ENCODE measurements at places on chromosomes 2 and 18.

DNA sequence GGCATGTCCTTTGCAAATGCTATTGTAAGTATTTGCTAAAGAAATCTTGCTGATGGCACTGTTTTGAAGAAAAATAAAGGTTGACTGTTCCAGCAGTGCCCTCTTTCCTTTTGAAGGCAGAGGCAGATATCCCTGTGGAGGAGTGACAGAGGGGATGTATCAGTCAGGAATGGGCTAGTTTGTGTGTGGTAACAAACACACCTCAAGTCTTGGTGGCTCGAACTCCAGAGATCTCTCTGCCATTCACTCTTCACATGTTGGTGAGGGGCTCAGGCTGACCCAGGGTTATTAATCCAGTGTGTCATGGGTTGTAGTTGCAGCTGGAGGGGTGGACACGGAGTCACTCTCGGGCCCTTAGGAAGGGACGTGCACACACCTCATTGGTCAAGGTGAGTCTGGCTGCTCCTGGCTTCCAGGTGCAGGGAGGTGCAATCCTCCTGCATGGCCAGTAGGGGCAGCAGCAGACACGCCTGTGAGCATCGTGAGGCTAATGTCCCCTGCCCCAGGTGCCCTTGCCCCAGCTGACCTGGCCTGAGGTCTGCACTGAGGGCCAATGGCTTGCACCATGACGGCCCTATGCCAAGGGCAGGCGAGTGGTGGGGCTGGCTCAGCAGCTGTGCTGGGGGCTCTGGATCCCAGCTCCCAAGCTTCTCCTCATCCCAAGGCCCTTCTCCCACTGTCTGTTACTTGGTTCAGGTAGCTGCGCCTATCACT, 146.5 kb downstream of the ASB1 start:
- DNase-seq = no peak

DNA sequence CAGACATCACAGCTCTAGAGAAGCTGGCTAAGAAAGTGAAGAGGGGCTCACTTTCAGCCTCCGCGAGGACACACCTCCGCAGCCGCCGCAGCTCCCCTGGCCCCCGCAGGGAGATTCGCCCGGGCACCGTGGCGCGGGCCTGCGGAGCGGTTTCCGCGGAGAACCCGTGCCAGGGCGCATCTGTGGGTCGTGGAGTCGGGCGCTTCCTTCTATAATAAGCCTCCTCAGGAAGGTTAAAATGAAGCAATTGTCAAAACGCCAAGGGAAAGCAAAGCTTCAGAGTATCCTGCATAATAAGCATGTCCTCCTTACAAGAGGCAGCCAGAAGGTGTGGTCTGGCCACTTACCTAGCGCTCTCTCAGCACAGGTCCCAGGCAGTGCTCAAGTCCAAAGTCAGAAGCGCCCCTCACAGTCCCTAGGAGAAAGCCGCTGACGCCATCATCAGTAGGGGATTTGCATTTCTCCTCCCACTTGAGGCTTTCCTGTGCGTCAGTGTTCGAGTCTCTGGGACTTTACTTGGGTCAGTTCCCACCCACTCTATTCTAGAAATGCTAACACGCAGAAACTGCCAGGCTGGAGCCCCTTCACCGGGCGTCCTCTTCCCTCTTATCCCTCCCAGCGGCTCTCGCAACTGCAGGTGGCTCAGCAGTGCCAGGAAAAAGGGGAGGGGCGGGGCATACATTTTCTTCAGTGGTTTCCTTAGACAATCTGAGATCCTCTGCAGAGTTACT, at the start of gene STAT4:
Gene STAT4 (minus strand): TSS at position 395 of the 731 bp plus-strand sequence. CDS start 2,791 bp downstream, outside the sequence.
- DNase-seq = peak; percentile 93

DNA sequence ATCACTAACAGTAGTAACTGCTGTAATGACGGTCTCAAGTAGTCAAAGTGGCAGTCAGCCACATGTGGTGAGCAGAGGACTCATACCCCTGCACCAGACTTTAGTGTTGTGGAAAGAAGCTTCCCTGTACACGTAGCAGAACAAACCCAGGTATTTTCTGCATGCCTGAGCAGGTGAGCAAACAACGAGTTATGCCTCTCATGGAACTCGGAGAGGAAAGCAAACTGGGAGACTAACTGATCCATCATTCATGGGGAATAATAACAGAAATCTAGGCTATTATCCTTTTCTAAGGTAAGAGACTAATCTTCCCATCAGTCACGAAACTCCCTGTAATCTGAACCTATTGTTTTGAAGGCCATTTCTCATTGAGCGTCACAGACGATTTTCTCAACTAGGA, 1495.2 kb upstream of the NXPH2 start:
- no peak for DNase-seq

- DNase-seq = no peak
Measured at GRCh38 chr18:43303376-43303775, 26.1 kb upstream of the SYT4 start.

- no peak for DNase-seq
Measured at GRCh38 chr2:151315381-151315903, 26.0 kb upstream of the NMI start.

GRCh38 chr18:74622072-74622471, 24.4 kb downstream of the ZNF407 start:
- no peak for DNase-seq

- no peak for DNase-seq
Measured at GRCh38 chr2:227713291-227713690, 4.5 kb downstream of the SLC19A3 start.

GRCh38 chr2:68594674-68595492, 48.5 kb upstream of the PROKR1 start:
- peak; percentile 31 for DNase-seq

DNA sequence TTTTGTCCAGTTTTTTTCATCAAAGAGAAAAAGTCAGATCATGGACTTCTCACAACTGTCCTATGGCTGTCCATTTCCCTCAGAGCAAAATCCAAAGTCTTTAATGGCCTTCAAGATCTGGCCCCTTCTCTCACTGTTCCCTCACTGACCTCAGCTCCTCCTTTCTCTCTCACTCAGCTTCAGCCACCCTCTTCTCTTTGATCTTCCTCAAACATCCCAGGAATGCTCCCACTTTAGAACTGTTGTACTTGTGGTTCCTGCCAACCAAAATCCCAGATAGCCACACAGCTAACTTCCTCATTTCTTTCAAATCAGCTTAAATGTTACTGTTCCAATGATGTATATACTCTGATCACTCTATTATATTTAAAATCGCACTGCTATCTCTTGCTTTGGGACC, 82.9 kb downstream of the NUP35 start:
- DNase-seq = no peak

All from CD4-positive, alpha-beta T cell treated with Interferon alpha-2 for 1 hour (primary cell).